ENCODE measurements at places on chromosomes 4 and X.

DNA sequence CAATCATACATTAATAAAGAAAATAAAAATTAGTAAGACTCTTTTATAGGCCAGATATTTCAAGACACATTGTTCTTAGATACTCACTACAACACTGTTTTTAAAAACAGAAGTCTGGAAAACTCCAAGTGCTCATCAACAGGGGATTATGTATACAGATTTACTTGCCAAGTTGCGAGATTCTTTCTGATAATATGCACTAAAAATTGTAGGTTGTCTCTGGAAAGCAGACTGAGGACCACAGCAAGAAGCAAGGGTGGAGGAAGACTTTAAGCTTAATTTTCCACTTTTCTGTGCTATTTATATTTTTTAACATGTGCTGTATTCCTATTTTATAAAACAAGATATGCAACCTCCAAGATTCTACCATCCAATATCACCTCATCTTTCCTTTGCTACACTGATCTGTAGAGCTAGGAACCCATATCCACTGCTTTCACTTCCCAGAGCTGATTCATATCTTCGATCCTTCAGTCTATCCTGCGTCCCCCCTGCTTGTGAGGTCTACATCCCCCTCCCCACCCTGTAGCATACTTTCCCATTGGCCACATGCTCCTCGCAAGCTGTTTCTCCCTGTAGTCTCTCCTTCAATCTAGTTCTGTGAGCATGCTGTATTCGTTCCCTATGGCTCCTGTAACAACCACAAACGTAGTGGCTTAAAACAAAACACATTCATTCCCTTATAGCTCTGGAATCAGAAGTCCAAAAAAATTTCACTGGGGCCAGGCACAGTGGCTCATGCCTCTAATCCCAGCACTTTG, 15.7 kb downstream of the SOD3 start:
- no peak for DNase-seq

DNA sequence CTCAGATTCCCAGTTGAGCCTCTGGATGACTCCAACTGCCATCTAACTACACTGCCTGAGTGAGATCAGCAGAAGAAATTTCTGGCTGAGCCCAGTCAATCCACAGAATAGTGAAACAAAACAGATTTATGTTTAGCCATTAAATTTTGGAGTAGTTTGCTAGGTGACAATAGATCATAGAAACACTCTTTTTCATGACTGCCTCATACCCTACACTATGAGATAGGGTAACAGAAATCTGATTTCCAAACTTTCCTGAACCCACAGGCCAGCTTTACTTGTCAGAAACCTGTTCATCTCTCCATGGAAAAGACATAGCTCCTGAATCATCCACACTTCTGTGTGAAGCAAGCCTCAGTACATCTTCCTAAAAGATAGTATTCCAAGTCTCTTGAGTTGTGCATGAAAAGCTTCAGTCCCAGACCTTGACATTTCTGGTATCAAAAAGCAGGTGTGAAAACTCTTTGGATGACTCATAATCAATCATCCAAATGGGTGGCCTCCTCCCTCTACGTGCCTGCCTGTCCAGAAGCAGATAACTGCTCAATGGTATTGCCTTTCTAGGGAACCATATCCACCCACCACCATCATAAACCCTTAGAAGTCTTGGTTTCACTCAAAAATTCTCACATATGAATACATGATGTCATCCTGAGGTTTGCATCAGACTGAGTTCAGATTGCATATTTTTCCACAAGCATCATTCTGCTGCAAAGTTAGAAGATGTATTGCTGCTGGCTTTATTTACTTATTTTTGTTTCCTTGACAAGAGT, 47.5 kb upstream of the RAP2C start:
- DNase-seq: no peak

DNA sequence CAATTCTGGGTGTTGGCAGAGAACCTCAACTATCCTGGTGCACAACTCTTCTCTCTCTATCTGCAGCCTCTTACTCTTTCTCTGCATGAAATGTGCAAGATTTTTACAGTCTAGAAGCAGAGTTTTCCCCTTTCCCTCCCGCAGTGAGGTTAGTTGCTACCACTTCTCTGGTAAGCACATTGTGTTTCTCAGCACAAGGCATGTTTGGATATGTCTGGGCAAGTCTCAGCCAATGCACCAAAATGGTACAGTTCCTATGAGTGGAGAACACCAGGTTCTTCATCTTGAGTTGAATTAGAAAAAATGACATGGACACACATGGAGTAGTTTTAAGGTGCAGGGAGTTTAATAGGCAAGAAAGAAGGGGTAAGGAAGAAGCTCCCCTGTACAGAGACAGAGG, 187.0 kb downstream of the CCNG2 start:
- no peak for DNase-seq

DNA sequence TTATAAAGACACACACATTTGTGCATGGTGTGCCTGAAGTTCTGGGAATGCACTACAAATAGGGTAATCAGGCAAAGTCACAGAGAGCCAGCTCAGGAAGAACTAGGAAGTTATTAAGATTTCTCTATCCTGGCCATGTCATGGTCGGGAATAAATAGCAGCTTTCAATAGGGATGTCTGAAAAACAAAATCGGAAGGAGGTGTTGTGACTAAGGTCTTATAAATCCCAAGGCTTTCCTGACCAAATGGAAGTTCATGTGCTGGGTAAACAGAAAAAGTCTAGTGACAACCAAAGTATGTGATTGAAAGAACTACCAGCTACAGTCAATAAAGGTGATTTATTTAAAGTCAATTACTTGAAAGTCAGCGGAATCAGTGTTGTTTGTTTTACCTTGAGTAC, 262.5 kb upstream of the HS3ST1 start:
- DNase-seq: no peak

All from CD4-positive, alpha-beta T cell treated with Interleukin-4 for 4 hours (primary cell).